Stimulated activated CD8-positive, alpha-beta memory T cell treated with anti-CD3 and anti-CD28 coated beads, Interleukin-4, amount 100 ng/mL, for 48 hours (primary cell): ENCODE measurements at places on chromosomes 1 and 21.

GRCh38 chr1:215101511-215101910, 19.0 kb downstream of the KCNK2 start:
- DNase-seq: no peak

DNA sequence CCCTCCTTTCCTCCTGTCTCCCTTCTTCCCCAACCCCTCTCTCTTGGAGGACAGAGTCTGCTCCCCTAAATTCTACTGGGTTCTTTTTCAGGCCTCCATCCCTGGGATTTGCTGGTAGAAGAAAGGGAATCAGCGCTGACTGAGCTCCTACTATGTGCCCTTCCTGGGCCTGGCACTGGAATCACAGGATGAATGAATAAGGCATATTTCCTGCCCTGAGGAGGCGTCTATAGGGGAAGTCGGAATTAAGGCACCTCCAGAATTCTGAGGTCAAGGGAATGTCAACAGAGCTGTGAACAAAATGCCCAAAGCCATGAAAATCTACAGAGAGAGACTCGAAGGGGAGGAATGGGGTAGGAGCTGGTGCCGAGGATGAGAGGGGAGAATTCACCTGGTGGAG, 17.4 kb upstream of the BTG2 start:
- no peak for DNase-seq

- DNase-seq: no peak
These were observed 207.3 kb downstream of the NRIP1 start for GRCh38 chr21:14857529-14857928.

DNA sequence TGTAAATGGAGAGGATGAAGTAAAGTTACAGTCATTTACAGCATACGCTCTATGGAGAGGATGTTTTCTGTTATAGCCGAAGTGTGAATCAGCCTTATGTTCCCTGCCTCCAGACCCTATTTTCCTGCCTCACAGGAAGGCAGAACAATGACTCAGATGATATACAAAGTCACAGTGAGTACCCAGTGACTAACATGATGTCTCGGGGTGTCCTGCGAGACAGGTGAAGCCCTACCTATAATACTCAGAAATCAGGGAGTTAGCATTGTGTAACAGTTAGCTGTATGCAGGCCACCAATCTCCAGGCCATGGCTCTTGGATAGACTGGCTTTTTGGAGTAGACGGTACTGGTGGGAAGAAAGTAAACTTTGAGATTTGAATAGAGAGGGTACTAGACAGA, 55.6 kb upstream of the FBXO28 start:
- no peak for DNase-seq

- DNase-seq: no peak
These were observed 45.5 kb downstream of the TGFB2 start for GRCh38 chr1:218390618-218391017.

- no peak for DNase-seq
These were observed 132.1 kb downstream of the TGFBR3 start for GRCh38 chr1:91753878-91754277.

DNA sequence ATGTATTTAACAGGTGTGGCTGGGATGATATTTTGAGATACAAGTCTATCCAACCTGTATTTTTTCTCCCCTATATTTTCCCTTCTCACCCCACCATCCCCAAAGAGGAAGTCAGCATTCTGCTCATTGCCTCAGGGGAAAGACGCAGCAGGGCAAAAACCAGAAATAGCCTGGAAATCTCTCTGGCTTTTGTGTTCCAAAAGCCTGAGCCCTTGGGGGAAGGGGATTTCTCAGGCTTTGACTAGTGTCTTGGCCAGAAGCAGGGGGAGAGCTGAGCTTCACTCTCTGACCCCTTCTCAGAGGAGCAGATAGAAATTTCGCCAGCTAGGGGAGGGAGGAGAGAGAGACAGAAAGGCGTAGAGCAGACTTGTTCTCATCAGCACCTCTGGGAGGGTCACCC, 244.7 kb downstream of the RRAGC start:
- no peak for DNase-seq

- DNase-seq: no peak
These were observed 99.1 kb downstream of the PTBP2 start for GRCh38 chr1:96820671-96821070.

- no peak for DNase-seq
These were observed 200.3 kb upstream of the SGIP1 start for GRCh38 chr1:66333466-66334199.

GRCh38 chr1:233180641-233181364, 114.7 kb downstream of the PCNX2 start:
- DNase-seq: no peak

- no peak for DNase-seq
These were observed 60.9 kb upstream of the VCAM1 start for GRCh38 chr1:100658716-100659026.

DNA sequence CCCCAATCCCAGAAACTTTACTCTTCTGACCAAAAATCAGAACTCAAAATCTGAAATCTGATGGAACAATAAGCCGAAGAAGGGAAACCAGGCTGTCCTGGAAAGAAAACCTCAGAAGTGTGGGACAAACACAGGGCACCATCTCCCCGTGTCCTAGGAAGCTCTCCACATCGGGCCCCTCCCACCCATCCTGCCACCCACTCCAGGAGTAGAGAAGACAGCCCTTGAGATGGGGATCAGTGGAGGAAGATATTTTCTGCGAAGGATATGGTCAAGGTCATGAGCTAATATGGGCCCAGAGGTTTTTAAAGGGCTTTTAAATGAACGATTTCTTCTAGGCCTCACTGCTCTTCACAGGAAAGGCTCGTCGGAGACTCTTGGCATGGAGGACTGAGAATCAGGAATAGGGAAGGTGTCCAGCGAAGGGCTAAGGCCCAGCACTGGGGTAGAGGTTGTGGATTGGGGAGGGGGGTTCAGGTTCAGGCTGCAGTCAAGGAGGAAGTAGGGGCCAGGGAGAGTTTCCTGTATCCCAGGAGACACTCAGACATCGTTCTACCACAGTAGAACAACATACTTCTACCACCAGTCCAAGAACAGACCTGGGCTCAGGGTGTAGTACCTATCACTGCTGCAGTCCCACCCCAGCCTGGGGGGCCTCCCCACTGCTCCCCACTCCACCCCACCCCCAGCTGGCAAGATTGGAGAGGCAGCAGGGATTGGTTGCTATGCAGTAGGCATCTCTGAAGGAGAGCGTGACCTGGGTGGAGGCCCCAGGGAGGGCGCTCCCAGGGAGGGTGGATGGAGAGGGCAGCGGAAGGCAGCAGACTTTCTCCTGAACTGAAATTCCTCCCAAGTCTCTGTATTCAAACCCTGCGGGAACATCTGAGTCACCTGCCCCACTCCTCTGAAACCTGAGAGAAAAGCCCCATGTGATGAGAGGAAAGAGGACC, 1.2 kb upstream of the S100A5 start:
- no peak for DNase-seq

DNA sequence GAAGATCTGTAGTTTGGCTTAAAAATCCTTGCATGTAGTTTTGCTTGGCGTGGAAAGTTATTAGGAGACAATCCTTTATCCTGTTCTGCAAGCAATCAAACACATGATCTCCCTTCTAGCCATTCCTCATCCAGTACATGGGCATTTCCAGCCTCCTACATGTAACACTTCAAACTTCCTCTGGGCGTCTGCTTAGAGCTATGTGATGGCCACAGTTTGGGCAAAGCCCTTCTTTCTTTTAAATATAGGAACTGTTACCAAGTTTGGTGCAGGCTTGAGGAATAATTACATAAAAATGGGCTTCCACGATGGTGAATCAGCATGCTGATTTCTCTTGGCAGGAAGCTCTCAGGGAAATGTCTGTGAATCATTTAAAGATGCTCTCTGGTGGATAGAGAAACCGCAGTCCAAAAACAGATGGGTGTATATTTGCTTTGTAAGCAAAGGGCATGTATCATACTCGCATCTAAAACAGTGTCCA, 176.9 kb upstream of the FMN2 start:
- DNase-seq: no peak

GRCh38 chr1:89808441-89809117, 12.3 kb upstream of the LRRC8D start:
- DNase-seq: no peak

- no peak for DNase-seq
These were observed 380.6 kb downstream of the SIPA1L2 start for GRCh38 chr1:232249339-232249738.

DNA sequence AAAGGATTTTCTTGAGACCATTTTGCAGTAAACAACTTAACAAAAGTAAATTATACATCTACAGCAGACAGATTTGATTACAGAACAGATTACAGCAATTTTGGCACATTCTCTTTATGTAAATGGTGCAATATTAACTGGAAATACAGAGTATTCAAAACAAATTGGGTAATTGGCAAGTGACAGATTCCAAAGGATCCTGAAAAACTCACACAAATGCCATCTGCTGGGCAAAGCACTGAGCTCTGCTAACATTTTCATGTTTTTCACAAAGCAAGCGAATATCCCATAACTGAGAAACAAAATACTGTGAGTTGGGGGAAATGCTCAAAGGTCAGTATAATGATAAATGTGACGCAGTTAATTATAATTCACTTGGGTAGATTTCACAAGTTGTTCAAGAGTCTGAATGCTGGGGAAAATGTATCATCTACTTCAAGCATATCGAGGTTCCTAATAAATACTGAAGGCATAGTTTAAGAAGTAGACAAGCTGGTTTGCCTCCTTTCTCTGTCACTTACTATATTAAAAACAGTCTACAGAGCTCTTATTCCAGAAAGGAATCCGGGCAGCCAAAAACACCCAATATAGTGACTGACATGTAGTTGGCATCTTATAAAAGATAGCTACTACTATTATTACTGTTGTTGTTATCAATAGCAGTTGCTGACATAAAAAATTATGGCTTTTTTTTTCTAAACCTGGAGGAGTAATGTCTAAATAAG, 75.8 kb upstream of the SDC3 start:
- no peak for DNase-seq

DNA sequence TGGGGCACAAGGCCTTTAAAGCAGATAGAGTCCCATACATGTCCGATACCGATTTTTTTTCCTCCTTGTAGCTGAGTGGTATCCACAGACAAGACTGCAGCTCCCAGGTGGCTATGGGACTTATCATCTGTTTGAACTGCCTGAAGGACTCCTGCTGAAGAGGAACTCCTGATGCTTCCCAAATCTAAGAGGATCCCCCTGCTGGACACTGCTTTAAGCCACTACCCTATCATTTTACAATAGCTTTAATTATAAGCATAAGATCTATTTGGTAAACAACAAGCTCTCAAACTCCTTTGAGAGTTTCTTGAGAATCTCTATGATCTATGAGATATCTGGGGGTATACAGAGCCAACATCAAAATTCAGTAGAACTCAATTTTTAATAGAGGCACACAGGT, 11.7 kb downstream of the NDC1 start:
- DNase-seq: no peak

- no peak for DNase-seq
These were observed 45.2 kb downstream of the GALNT2 start for GRCh38 chr1:230112131-230112701.

DNA sequence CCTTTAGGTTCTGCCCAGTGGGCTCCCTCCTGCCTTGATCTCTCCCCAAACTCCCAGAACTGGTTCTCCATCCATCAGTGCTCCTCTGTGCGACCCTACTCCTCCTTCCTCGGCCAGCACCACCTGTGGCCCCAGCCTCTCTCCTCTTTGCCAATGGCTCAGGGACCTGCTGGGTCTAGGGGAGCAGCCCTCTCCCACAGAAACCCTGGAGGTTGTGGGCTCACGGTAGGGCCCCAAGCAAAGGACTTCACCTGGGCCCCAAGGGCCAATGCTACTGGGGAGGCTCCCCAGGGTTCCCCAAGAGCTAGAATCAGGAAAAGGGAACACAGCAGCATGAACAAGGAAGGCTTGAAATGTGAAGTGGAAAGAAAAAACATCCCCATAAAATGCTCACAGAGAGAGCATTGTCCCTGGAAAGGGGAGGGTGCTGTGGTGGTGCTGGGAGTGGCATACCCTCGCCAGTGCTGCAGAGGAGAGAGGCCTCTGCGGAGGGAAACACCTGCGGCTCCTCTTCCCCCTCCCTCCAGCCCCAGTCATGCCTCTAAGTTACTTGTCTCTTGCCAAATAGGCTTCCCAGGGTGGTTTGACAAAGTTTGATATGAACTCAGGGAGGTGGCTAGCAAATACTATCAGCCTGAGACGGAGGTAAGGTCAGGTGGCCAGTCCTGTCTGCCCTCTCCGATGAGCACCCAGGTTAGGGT, 2.5 kb downstream of the TMEM63A start:
- DNase-seq: no peak

DNA sequence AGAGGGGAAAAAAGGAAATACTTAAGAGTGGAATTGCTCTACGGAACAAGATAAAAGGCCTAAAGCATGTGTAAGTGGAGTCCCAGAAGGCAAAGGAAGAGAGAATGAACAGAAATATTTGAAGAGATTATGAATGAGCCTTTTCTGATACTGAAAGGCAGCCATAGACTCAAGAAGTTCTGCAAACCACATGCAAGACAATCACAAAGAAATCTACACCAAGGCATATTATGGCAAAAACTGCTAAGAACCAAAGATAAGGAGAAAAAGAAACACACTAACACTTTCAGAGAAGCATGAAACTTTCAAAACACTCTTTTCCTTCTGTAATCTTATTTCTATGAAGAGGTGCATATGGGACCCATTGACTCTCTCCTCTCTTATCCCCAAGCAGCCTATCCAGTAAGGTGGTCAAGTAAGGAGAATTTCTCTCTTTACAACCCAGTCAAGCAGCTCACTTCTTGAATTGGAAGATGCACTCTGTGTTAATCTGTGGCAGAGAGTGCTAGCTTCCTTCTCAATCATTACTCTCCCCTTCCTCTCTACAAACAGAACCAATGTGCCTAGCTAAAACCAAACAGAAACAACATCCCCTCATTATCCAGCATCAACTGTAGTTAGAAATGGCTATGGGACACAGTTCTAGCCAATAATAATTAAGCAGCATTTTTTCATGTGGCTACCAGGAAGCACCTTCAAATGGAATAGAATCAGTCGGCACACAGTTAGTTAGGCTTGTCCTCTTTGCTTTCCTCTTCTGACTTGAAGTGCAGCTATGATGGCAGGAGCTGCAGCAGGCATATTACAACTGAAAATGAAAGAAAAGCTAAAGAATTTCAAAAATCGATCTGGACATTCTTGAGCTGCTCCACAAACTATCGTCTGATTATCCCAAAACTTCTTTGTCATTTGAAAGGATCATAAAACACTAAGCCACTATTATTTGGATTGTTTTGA, 25.9 kb downstream of the KRTAP19-8 start:
- DNase-seq: no peak

- peak; percentile 43 for DNase-seq
These were observed 143.6 kb upstream of the RAB4A start for GRCh38 chr1:229127301-229127700.

DNA sequence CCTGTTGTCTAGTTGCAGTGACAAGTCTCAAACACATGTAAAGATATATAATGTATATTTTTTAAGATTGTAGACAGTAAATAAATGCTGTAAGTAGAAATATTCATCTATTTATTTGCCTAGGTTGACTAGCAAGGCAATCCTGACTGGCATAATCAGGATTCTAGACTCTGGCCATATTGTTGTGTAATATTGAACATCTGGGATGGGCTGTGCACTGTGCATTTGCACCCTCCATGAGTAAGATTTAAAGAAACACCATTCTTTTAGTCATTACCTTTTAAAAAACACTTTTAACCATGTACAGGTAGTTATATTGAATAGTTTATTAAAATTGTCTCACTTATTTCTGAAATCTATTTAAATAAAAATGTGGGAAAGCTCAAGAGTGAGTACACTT, 32.4 kb downstream of the RASAL2 start:
- DNase-seq: no peak

GRCh38 chr1:37666241-37666867, 26.0 kb upstream of the CDCA8 start:
- no peak for DNase-seq
